ENCODE measurements at places on chromosomes 4 and X. TPM values are rescaled to one million over a fixed set of nuclear protein-coding genes. Genes with fewer than 3 reads are reported as not detected.
A peak's percentile ranks its signal among the peaks of the same experiment; 100 is the strongest.

Gene CCNB3
- total RNA-seq: not detected

Gene USP26
- not detected for total RNA-seq

Gene MAGEB1
- total RNA-seq: not detected

DNA sequence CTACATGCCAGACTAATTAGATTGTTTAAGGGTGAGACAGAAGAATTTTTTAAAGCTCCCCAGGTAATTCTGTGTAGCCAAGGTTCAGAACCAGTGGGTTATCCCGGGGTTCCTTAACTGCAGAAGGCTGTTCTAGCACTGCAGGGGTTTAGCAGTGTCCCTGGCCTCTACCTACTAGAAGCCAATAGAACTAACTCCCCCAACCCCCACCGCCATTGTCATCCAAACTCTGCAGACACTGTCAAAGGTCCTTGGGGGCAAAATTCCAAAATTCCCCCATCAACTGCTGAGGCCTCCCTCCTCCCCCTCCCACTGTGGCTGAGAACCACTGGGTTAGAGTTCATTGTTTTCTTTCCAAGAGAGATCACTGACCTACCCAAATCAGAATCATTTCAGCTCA lies 66.4 kb downstream of the MOSPD2 start:
- no peak for DNase-seq

DNA sequence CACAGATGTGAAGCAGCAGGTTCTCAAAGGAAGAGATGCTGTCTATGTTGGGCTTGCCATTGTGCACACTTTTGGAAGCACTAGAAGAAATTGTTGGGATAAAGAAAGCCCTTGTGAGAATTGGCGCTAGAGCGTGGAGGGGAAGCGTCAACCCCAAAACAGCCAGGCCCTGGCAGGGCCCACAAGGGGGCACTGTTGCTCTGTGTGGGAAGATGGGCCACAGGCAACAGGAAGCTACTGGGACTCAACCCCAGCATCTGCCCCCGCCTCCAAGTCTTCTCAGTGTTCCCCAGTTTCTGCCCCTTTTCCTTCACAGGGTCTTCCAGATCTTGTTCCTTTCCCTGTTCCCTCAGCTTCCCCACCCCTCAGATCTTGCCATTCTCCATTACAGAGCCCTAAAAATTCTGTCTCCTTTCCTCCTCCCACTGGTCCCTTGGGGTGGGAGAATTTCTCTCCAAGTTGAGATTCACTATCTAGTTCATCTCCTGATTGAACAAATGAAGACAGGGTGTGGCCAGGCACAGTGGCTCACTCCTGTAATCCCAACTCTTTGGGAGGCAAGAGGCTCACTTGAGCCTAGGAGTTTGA lies 85.5 kb downstream of the STARD8 start:
- DNase-seq: peak; percentile 64

DNA sequence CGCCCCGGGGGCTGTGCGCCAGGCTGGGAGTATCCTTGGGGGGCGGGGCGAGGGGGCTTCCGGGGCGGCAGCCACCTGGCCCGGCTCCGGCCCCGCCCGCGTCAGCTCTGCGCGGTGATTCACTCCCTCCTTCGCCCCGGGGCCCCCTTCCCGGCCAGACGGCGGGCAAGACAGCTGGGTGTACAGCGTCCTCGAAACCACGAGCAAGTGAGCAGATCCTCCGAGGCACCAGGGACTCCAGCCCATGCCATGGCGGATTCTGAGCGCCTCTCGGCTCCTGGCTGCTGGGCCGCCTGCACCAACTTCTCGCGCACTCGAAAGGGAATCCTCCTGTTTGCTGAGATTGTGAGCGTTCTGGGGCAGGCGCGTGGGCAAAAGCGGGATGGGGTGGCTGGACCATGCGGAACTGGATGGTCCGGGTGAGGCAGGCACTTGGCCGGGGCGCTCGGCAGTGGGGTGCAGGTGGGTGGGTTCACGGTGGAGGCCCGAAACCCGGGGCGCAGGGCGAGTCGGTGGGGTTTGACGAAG lies at the start of gene PLP2:
TSS of gene PLP2 (plus strand) at position 147 of the 528 bp plus-strand sequence. CDS start at position 250, 103 bp downstream.
- DNase-seq: peak; percentile 79

DNA sequence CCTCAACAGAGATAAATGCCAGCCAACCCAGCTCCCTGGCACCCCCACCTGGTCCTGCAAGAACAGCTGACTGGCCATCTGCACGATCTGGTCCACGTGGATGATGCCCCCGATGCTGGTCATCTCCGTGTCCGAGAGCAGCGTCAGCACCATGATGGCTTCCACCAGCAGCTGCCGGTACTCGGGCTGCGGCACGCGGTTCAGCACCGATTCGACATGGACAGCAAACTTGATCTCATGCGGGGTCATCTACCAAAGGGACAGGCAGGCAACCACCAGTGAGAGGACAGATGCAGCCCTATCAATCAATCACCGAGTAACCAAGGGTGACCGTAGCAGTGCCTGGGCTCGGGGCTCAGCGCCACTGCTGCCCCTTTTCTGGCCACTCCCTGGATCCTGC lies 89.8 kb downstream of the PHKA2 start:
- DNase-seq: no peak

DNA sequence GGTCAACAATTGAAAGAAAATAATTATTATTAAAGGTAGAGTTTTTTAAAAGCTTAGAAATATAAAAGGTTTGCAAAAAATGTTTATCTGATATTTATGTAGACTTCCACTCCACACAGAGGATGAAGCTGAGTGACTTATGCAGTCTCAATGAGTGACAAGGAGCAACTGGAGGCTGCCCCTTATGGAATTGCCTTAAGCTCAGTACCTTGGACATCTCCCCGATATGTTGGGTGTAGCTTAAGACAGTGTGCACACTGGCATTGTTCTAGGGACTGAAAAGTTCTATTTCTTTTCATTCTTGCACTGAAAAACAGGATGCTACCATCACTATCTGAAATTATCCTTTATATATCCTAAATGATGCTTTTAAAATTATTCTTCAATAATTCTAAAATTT lies 292.1 kb downstream of the PRDM5 start:
- DNase-seq: peak; percentile 3

- DNase-seq: peak; percentile 66
Observed at GRCh38 chr4:109046471-109047201, 255.8 kb downstream of the COL25A1 start.

GRCh38 chrX:112868586-112868985 lies 28.0 kb upstream of the AMOT start:
- peak; percentile 15 for DNase-seq

- no peak for DNase-seq
Observed at GRCh38 chr4:186258216-186258811, 7.7 kb upstream of the F11 start.

DNA sequence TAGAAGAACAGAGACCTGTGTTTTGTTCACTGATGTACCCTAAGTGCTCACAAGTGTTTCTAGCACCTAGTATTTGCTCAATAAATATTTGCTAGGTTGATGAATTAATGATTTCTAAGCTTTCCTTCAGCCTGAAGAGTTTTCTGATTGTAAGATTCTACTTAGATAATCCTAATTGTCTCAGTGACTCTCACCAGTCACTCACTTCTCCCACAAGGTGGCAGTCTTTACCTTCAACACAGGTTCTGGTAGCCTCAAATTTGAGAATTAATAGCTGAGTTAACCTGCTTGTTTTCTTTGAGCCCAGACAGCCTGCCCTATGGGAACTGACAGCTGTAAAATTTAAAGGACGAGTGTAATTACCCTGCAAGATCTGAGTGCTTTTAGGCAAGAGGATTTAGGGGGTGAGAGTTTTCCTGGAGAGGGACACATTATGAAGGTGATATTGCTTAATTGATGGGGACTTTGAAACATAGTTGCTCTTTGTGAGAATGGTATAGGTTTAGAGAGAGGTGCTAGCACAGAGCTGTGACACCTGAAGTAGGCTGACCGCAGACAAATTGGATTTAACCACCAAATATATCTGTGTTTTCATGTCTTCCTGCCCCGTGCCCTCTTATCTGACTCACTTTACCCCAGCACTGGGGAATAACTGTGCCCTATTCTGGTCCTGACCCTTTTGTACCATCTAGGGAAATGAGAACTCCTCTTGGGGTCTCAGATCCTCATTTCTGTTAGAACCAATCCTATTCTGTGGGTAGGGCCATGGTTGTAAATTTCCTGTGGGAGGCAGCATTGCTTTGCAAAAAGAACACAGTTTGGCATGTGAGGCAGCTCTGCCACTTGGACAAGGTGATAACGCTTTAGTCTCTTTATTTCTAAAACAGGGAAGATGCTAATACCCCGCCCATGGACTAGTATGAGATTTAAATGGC lies 27.7 kb downstream of the CD38 start:
- peak; percentile 75 for DNase-seq

GRCh38 chr4:137502339-137503129 lies 29.8 kb downstream of the PCDH18 start:
- DNase-seq: no peak

All from GM23248 (cell line).